ENCODE measurements at places on chromosomes 2 and 18. TPM values are rescaled to one million over a fixed set of nuclear protein-coding genes. Genes with fewer than 3 reads are reported as not detected.

LCT gene
- polyA plus RNA-seq = 0.11 TPM

RTP5 gene
- polyA plus RNA-seq = 0.10 TPM

XDH gene
- 0.28 TPM for polyA plus RNA-seq

SCYGR4 gene
- not detected for polyA plus RNA-seq

CHST9 gene
- polyA plus RNA-seq = 3.1 TPM

PRSS56 gene
- polyA plus RNA-seq = not detected

DUSP19 gene
- 0.77 TPM for polyA plus RNA-seq

CPO gene
- polyA plus RNA-seq = 0.51 TPM

FBXO41 gene
- polyA plus RNA-seq = 0.51 TPM

DSC3 gene
- polyA plus RNA-seq = 0.05 TPM

BCL11A gene
- 3.0 TPM for polyA plus RNA-seq

FHOD3 gene
- 7.6 TPM for polyA plus RNA-seq

RTTN gene
- 3.0 TPM for polyA plus RNA-seq

SERPINB3 gene
- polyA plus RNA-seq = 0.08 TPM

PLCL1 gene
- 0.39 TPM for polyA plus RNA-seq

HSPE1 gene
- 75.1 TPM for polyA plus RNA-seq

EMX1 gene
- 0.10 TPM for polyA plus RNA-seq

XIRP2 gene
- polyA plus RNA-seq = 0.38 TPM

GDF7 gene
- polyA plus RNA-seq = 0.09 TPM

MGAT4A gene
- 8.5 TPM for polyA plus RNA-seq

TLX2 gene
- not detected for polyA plus RNA-seq

STPG4 gene
- polyA plus RNA-seq = not detected

GAREM1 gene
- 5.6 TPM for polyA plus RNA-seq

SF3B6 gene
- 86.0 TPM for polyA plus RNA-seq

TUBA3E gene
- 0.05 TPM for polyA plus RNA-seq

PREB gene
- 51.8 TPM for polyA plus RNA-seq

OR6B2 gene
- polyA plus RNA-seq = not detected

HOXD8 gene
- polyA plus RNA-seq = 8.8 TPM

ZNF519 gene
- 4.6 TPM for polyA plus RNA-seq

ACADL gene
- polyA plus RNA-seq = 6.5 TPM

SOX11 gene
- not detected for polyA plus RNA-seq

HOXD4 gene
- polyA plus RNA-seq = 2.5 TPM

FAM124B gene
- polyA plus RNA-seq = 0.48 TPM

IL1RL1 gene
- 2.1 TPM for polyA plus RNA-seq

CNGA3 gene
- polyA plus RNA-seq = 0.01 TPM

RANBP2 gene
- polyA plus RNA-seq = 13.6 TPM

ATP6V1B1 gene
- polyA plus RNA-seq = 1.2 TPM

PLGLB1 gene
- polyA plus RNA-seq = 0.77 TPM

GCKR gene
- polyA plus RNA-seq = 3.0 TPM

COL4A4 gene
- polyA plus RNA-seq = 1.6 TPM

TXNDC9 gene
- 20.0 TPM for polyA plus RNA-seq

RIT2 gene
- not detected for polyA plus RNA-seq

SKOR2 gene
- not detected for polyA plus RNA-seq

MC5R gene
- not detected for polyA plus RNA-seq

EVA1A gene
- 0.79 TPM for polyA plus RNA-seq

ZAP70 gene
- 0.56 TPM for polyA plus RNA-seq

SUCLG1 gene
- 152 TPM for polyA plus RNA-seq

MLPH gene
- 9.5 TPM for polyA plus RNA-seq

LRP1B gene
- 2.2 TPM for polyA plus RNA-seq

TPO gene
- 10.3 TPM for polyA plus RNA-seq

ARHGAP25 gene
- 1.4 TPM for polyA plus RNA-seq

REG3G gene
- polyA plus RNA-seq = 0.56 TPM
